ENCODE measurements at places on chromosomes 2 and 18.

- no peak for DNase-seq
These were observed 58.7 kb downstream of the FASTKD2 start for GRCh38 chr2:206824087-206824618.

- no peak for DNase-seq
These were observed 26.4 kb downstream of the TMEM131 start for GRCh38 chr2:97969081-97970067.

GRCh38 chr18:74303936-74304335 is 11.7 kb upstream of the C18orf63 start:
- no peak for DNase-seq

GRCh38 chr2:101401906-101402305 is 14.6 kb upstream of the CREG2 start:
- DNase-seq, result no peak

- no peak for DNase-seq
These were observed 371.9 kb downstream of the NBAS start for GRCh38 chr2:15189216-15189615.

DNA sequence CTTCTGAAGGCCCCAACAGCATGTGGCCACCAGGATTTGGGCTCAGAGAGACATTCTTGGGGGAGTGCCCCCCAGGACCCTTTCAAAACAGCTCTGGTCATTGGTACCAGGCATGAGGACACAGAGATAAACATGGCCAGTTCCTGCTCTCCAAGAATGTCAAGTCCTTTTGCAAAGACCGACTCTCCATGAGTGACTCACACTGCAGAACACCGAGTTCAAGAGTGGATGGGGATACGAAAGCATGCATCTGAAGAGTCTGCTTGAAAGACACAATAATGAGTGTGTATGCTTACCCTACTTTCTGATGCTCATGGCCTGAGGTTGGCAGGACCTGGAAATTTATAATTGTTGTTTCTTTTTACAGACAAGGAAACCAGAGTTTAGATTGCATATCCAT is 450.6 kb downstream of the TSN start:
- no peak for DNase-seq

GRCh38 chr18:34583895-34584294 is 126.2 kb upstream of the DTNA start:
- no peak for DNase-seq

GRCh38 chr2:24174851-24175277 is at the start of gene FAM228A:
TSS of gene FAM228A (plus strand) at chr2:24175053. CDS start at chr2:24175481, 428 bp downstream.
- no peak for DNase-seq

- DNase-seq, result no peak
These were observed 145.5 kb downstream of the ACKR3 start for GRCh38 chr2:236715077-236715476.

DNA sequence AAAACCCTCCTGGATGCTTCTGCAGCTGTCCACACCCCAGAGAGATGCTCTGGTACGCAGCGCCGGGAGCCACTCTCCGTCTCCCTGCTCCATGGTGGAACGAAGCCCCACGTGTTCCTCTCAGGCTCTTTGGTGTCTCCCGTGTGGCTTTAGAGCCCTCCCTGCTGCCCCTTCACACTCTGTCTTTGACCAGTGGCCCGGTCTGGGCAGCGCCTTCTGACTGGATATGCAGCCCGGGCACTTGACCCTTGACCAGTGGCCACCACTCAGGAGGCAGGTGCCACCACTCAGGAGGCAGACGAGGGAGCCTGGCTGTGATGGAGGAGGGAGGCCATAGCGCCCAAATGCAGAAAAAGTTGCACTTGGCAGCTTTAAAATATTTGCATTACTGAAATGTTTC is 214.5 kb upstream of the SALL3 start:
- DNase-seq, result no peak

DNA sequence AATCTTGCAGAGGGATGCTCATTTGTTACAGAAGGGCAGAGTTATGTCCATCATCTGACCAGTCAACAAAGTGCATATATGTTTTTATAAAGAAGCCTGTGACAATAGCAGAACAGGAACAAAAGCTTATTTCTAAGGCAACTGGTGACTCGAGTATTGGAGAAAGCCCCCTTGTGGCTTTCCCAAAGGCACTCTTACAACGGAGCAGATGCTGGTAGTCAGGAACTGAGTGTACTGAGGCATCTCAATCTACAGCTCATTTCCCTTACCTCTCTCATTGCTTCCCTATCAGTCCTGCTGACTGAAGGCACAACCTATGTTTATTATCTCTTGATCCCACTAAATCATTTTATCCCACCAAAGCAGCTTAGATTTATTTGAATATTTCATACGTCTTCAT is 557.1 kb upstream of the CHAC2 start:
- DNase-seq, result no peak

All from stimulated activated CD8-positive, alpha-beta memory T cell treated with anti-CD3 and anti-CD28 coated beads, Interleukin-4, amount 100 ng/mL, for 48 hours (primary cell).